Bronchial epithelial cell (primary cell): ENCODE measurements at places on chromosomes 4 and X.

- no peak for DNase-seq
Observed at GRCh38 chr4:814312-814850, 11.5 kb downstream of the CPLX1 start.

- DNase-seq, result no peak
Observed at GRCh38 chrX:8179656-8180055, 8.6 kb upstream of the VCX2 start.

DNA sequence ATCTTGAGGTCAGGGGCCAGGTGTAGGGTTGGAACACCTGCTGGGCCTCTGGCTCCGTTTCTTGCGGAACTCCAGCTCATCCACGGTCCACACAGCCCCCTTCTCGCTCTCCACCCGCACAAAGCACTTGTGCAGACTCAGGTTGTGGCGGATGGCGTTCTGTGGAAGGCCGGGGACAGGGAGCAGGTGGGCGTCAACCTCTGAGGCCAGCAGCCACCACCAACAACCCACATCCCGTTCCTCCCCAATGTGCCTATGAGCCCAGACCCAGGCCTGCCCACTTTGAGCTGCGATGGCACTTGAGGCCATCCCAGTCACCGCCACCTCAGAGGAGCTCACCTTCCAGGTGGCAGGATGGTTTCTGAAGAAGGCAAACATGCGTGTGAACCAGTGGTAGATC, 13.2 kb downstream of the FOXP3 start:
- DNase-seq, result no peak

DNA sequence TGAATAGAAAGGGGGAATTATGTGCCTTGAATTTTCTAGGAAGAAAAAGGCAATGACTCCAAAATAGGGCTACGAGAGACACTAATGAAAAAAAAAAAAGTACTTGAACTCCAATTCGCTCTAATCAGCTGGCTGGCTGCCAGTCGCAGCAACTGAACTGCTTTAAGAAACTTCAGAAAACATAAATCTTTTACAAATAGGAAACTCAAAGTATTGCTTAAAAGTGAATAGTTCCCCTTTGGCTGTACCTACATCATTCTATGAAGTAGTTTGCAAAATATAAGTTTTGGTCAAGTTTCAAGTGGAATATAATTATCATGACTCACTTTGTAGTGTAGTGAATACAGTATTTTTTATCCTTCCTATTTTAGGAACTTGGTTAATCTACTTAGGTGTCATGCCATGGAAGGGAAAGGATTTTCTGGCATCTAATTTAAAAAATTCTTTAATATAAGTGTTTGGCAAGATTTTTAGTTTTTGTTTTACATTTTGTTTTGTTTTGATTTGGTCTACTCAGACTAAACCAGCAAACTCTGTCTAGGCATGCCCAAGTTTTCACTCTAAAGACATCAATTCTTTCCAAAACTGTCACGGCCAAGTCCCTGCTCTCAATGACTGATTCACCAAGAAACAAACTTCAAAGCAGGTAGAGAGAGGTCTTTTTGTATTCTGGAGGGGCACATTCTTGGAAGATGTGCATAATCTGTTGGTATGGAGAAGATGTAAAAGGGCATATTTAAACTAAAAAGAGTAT, 382.4 kb upstream of the GALNT7 start:
- peak; percentile 37 for DNase-seq

DNA sequence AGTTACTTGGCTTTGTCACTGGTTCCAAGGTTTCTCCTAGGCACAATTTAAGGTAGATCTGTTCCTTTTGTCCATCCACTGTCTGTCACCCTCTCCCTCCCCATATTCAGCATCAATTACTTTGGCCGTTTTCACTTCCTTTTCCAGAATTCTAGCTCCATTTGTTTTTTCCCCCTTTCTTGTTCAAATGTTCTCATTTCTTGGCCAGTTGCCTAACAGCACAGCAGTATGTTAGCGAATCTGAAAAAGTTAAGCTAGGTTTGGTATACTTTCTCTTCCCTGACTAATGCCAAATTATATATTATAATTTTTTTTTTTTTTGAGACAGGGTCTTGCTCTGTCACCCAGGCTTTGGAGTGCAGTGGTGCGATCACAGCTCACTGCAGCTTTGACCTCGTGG, 409.1 kb upstream of the TEX13C start:
- DNase-seq, result no peak

- no peak for DNase-seq
Observed at GRCh38 chrX:154715825-154716224, 35.1 kb downstream of the GAB3 start.
